ENCODE measurements at places on chromosomes 4 and X. TPM values are rescaled to one million over a fixed set of nuclear protein-coding genes. Genes with fewer than 3 reads are reported as not detected.

Gene PITX2
- total RNA-seq, result 0.59 TPM

DNA sequence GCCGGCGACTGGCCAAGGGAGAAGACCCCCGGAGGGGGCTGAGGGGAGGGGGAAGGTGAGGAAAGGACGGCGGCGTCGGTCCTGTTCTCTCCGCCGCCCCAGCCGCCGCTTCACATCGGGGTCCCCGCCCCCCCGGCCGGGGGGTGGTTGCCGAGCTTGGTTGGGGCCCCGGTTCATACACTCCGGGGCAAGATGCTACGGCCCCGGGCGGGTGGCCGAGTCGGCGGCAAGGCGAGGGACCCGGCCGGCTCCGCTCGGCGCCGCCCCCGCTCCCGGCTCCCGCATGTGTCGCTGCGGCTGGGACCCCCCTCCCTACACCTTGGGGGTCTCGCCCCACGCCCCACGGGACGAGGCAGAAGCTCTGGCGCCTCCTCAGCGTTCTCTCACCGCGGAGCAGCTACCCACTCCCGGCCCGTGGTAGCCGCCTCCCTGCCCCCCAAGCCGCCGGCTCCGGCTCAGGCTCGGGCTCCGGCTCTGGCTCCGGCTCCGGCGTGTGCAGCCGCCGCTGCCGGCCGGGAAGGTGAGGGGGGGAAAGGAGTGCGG lies 461 bp downstream of the FBXW7 start:
- DNase-seq, result peak; percentile 55
- H3K27ac ChIP-seq, result peak overlapping the region; percentile 79
- no peaks in the 10 kb centered on the region for H3K27me3 ChIP-seq

DNA sequence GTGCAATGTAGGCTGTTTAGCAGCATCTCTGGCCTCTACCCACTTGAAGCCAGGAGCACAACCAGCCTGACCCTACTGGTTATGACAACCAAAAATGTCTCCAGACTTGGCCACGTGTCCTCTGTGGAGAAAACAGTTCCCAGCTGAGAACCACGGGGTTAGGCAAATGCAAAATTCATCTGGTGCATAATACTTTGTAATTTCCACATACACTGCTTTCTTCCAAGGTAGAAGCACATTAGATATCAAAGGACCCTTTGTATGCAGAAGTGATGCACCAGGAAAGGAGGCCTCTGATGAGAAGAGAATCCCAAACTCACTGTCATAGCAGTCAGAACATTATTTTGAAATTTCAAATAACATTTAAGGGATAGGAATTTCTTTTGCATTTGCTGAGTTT lies 26.3 kb downstream of the MFAP3L start:
- no peak overlapping the region for H3K4me3 ChIP-seq
- H3K36me3 ChIP-seq, result no peaks in the 10 kb centered on the region
- peaks cover 49% of the 10 kb centered on the region for H3K4me1 ChIP-seq
- no peak overlapping the region for H3K27ac ChIP-seq
- no peak for DNase-seq
- no peaks in the 10 kb centered on the region for H3K27me3 ChIP-seq

- H3K27ac ChIP-seq, result no peak overlapping the region
- no peak overlapping the region for H3K4me3 ChIP-seq
- peaks cover 4% of the 10 kb centered on the region for H3K4me1 ChIP-seq
- no peaks in the 10 kb centered on the region for H3K27me3 ChIP-seq
- DNase-seq, result no peak
Observed at GRCh38 chr4:60611762-60612496, 588.2 kb upstream of the ADGRL3 start.

DNA sequence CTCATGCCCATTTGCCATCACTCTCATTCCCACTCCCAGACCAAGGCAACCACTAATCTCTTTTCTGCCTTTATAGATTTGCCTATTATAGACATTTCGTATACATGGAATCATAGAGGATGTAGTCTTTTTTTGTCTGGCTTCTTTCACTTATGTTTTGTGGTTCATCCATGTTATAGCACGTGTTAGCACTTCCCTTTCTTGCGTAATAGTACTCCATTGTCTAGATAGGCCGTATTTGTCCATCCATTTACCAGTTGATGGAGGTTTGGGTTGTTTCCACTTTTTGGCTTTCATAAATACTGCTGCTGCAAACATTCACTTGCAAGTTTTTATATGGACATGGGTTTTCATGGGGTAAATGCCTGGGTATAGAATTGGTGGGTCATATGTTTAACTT lies 48.4 kb downstream of the KIF4A start:
- H3K27ac ChIP-seq, result no peak overlapping the region
- no peak overlapping the region for H3K4me3 ChIP-seq
- no peaks in the 10 kb centered on the region for H3K4me1 ChIP-seq

- no peak for DNase-seq
- H3K4me1 ChIP-seq, result no peaks in the 10 kb centered on the region
- no peaks in the 10 kb centered on the region for H3K27me3 ChIP-seq
- H3K27ac ChIP-seq, result no peak overlapping the region
Observed at GRCh38 chr4:26717332-26717731, 133.4 kb downstream of the TBC1D19 start.

DNA sequence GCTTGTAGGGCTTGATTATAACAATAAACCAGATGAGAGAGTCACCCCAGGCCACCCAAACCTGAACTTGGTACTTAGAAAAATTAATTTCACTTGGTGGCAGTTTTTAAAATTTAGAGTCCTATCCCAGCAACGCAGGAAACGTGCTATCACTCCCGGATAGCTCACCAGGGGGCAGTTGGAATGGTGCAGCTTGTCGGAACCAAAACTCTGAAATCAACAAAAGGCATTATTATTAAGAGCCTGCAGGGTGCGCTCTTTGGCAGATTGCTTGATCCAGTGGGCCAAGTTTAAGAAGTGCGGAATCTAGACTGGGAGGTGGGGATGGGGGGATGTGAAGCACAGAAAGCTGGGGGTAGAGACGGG lies 2.4 kb downstream of the FRAS1 start:
- DNase-seq, result peak; percentile 87
- no peaks in the 10 kb centered on the region for H3K36me3 ChIP-seq
- H3K27ac ChIP-seq, result no peak overlapping the region
- no peaks in the 10 kb centered on the region for H3K4me1 ChIP-seq
- peak overlapping the region; percentile 73 for H3K4me3 ChIP-seq
- no peaks in the 10 kb centered on the region for H3K27me3 ChIP-seq

DNA sequence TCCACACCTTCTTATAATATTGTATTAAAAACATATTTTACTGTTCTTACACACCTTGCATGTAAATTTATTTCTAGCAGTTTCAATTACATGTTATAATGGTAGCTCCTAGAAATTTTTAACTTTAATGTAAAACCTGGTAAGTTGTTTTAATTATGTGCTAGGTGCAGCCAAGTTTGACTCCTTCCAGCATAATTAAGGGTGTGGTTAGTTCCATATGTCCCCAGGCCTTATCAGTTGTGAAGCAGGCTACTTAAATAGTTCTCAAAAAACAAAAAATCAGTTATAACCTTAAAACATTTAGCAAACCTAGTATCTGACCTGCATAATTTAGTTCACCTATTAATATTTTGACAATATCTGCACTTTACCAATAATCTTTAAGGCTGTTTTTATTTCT lies 26.9 kb upstream of the PASD1 start:
- H3K4me1 ChIP-seq, result no peaks in the 10 kb centered on the region
- no peak for DNase-seq
- H3K27ac ChIP-seq, result no peak overlapping the region
- H3K27me3 ChIP-seq, result no peaks in the 10 kb centered on the region
- no peaks in the 10 kb centered on the region for H3K36me3 ChIP-seq
- H3K4me3 ChIP-seq, result no peak overlapping the region

- H3K27ac ChIP-seq, result no peak overlapping the region
- no peak overlapping the region for H3K4me3 ChIP-seq
- no peaks in the 10 kb centered on the region for H3K4me1 ChIP-seq
- DNase-seq, result no peak
- no peaks in the 10 kb centered on the region for H3K36me3 ChIP-seq
- H3K27me3 ChIP-seq, result no peaks in the 10 kb centered on the region
Observed at GRCh38 chrX:38606821-38607220, 45.5 kb downstream of the TSPAN7 start.

GRCh38 chrX:130841776-130842175 lies 61.2 kb downstream of the ENOX2 start:
- H3K27ac ChIP-seq, result no peak overlapping the region
- no peak overlapping the region for H3K4me3 ChIP-seq
- H3K27me3 ChIP-seq, result no peaks in the 10 kb centered on the region
- H3K36me3 ChIP-seq, result no peaks in the 10 kb centered on the region

DNA sequence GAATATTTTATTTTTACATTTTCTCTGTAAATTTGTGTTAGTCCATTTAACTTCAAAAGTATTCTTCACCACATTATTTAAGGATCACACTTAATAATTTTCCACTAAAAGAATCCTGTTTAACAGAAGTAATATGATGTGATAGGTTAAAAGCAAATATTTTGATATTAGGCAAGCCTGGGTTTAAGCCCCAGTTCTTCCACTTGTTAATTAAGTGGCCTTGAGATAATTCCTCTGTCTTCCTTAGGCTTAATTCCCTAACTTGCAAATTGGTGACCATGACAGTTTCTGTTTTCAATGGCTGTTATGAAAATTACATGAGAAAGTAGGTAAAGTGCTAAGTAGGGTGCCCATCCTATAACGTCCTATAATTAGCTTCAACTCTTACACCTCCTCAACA lies 129.9 kb upstream of the ATOH1 start:
- no peak overlapping the region for H3K27ac ChIP-seq
- no peaks in the 10 kb centered on the region for H3K36me3 ChIP-seq
- DNase-seq, result no peak

DNA sequence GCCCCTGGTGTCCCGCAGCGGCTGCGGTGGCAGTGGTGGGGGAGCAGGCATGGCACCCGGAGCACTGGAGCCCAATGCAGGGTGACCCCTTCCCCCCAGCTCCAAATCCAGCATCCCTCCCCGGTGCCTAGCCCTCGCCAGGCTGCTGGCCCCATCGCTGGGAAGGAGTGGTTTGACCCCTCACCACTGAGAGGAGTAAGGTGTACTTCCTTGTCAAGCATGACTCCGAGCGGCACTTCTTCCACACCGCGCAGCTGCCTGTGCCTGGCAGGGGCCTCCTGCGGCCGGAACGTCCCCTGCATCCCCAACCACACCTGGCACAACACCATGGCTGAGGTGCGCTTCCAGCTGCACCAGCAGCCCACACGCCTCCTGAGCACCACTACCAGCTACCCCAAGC lies 27.0 kb downstream of the LRPAP1 start:
- H3K27me3 ChIP-seq, result no peaks in the 10 kb centered on the region
- no peaks in the 10 kb centered on the region for H3K4me1 ChIP-seq
- H3K27ac ChIP-seq, result no peak overlapping the region
- no peak overlapping the region for H3K4me3 ChIP-seq
- DNase-seq, result no peak

- H3K4me3 ChIP-seq, result no peak overlapping the region
- no peaks in the 10 kb centered on the region for H3K36me3 ChIP-seq
- no peak for DNase-seq
- H3K27me3 ChIP-seq, result no peaks in the 10 kb centered on the region
- H3K27ac ChIP-seq, result no peak overlapping the region
Observed at GRCh38 chrX:153564047-153564606, 34.8 kb downstream of the CCNQ start.

- no peaks in the 10 kb centered on the region for H3K27me3 ChIP-seq
- H3K27ac ChIP-seq, result no peak overlapping the region
- no peaks in the 10 kb centered on the region for H3K36me3 ChIP-seq
- H3K4me3 ChIP-seq, result peak overlapping the region; percentile 82
Observed at GRCh38 chr4:70706044-70706461, 15.7 kb upstream of the RUFY3 start.

DNA sequence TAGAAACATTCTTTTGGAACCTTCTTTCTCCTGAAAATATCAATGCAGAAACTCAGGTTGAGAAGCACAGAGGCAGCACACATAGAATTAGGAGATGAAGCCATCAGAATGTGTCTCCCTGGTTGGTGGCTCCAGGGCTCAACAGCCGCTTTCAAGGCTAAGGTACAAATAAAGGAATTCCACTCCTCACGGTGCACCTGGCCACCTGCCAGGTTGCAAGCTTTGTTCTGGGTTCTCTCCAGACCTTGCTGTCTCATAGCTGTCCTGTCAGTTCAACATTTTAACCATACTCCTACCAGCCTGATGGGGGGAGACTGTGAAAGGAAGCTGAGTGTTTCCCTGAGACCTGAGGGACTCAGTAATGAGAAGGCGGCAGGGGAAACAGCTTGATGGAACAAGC lies 96.3 kb upstream of the HPF1 start:
- no peak overlapping the region for H3K27ac ChIP-seq
- DNase-seq, result no peak
- no peaks in the 10 kb centered on the region for H3K36me3 ChIP-seq
- H3K4me3 ChIP-seq, result no peak overlapping the region
- H3K27me3 ChIP-seq, result no peaks in the 10 kb centered on the region

GRCh38 chrX:3143043-3143799 lies 102.0 kb downstream of the ARSF start:
- H3K36me3 ChIP-seq, result no peaks in the 10 kb centered on the region
- no peaks in the 10 kb centered on the region for H3K27me3 ChIP-seq
- no peak for DNase-seq
- no peak overlapping the region for H3K4me3 ChIP-seq
- peaks cover 8% of the 10 kb centered on the region for H3K4me1 ChIP-seq

GRCh38 chrX:137428766-137429591 lies 136.9 kb upstream of the ZIC3 start:
- no peak overlapping the region for H3K27ac ChIP-seq
- H3K4me3 ChIP-seq, result peak overlapping the region; percentile 46
- H3K27me3 ChIP-seq, result peaks cover 60% of the 10 kb centered on the region
- peak; percentile 64 for DNase-seq
- H3K4me1 ChIP-seq, result peaks cover 32% of the 10 kb centered on the region
- no peaks in the 10 kb centered on the region for H3K36me3 ChIP-seq

All from neural progenitor cell (in vitro differentiated cells).